ENCODE measurements at places on chromosomes 3 and 15.

DNA sequence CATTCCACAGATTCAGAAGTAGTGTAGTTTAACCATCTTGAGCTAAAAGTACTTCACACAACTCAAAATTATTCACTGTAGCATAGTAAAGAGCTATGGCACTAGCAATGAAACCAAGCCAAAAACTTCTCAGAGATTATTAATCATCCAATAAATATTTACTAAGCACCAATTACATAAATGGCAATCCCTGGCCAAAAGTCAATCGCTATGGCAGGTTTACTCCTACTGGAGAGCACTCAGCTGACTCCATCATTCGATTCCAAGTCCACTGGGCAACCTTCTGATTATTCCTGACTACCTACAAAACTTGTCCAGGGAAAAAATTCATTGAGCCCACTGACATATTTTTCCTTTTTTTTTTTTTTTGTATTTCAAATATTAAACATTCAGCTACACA is 23.9 kb downstream of the ATP13A3 start:
- no peak for DNase-seq

DNA sequence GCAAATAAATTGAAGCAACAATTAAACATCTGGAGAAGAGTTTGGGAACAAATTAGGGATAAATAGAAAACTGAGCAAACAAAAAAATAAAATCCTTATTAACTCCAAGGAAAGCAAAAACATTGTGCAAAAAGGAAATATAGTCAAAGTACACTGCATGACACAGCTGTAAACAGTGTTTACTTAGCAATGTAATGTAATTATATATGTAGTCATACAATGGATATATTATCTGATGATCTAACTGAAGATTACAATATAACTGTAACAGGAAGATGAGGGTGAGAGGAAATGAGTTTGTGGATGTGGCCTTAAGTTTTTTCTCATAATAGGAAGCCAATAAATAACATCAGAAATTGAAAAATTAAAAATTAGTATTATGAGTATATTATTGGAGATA is 42.5 kb downstream of the SCN10A start:
- DNase-seq = no peak

- DNase-seq = no peak
Observed at GRCh38 chr3:143978263-143978631, 6.6 kb downstream of the DIPK2A start.

GRCh38 chr3:85737846-85738245 is 779.1 kb downstream of the CADM2 start:
- no peak for DNase-seq

- no peak for DNase-seq
Observed at GRCh38 chr3:94183551-94183950, 120.7 kb downstream of the NSUN3 start.

- DNase-seq = no peak
Observed at GRCh38 chr3:162540421-162540820, 1043.8 kb downstream of the OTOL1 start.

DNA sequence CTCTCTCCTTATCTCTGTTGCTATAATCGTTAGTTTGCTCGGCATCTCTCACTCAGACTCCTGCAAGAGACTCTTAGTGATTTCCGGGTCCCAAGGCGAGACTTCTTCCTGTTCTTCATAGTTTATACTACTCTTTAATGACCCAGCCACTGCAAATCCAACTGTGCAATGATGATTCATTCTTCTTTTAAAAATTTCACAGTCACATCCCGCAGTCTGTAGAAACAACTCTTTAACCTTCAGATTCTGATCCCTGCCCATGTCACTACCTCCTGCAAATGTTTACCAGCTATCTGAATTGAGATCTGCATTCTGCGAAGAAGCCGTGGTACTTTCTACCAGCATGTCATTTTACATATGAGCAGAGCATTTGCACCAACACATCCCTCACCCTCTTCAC is 2.8 kb upstream of the VGLL3 start:
- DNase-seq = no peak

DNA sequence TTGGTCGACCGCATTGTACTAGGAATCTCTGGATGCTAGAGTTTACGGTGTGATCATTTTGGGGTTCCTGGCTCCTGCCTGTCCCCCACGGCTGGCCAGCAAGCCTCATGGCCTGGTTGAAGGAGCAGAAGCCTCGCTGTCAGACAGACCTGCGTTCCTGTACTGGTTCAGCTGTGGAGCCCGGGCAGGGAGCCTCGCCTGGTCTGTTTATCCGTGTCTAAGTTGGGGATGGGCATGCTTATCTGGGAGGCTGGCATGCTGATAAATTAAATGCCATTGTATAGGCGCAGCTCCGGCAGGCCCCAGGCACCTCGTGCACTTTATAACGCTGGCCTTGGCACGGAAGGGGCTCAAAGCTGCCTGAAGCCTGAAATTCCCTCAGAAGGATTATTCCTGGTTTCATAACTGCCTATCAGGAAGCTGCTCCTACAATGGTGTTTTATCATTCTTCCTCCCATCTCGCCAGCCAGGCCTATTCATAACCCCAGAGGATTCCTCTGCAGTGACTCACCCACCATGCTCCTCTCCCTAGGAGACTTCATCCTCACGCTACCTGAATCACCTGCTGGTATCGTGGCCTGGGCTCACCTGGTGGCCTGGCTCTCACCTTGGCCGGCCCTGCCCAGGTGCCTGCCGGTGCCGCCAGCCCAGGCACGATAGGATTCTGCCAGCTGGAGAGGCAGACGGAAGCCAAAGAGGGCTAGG is 110.9 kb downstream of the ASB7 start:
- no peak for DNase-seq

DNA sequence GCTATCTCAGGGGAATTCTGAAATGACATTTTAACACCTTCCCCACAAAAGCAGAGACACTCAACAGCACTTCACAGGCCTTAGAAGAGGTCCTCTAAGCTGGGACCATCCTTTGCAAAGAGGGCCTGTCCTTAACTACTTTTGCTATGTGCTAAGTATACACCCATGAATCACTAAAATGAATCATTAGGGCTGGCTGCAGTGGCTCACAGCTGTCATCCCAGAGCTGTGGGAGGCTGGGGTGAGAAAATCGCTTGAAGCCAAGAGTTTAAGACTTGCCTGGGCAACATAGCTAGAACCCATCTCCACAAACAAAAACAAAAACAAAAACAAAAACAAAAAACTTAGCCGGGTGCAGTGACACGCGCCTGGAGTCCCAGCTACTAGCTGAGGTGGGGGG is 53.9 kb upstream of the MELTF start:
- no peak for DNase-seq

GRCh38 chr15:65212097-65212496 is 824 bp upstream of the CILP start:
- DNase-seq = no peak

DNA sequence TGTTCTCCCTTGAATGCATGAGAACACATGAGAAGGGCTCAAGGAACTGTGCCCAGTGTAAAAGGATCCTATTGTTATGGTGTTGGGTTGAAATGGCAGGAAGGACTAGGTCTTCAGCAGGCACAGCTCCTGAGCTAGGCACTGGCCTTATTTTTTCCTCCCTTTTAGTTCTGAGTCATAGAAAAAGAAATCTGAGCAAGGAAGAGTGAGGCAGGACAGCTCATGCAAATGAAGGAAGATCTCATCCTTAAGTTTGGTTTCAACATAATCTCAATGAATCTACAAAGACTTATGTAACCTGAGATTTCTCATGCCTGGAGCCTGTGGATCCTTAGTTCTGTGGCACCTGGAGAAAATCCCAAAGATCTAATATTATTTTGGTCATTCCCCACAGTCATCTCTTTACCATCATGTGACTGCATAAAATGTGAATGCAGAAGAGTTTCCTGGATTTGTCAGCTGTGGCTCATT is 188.6 kb upstream of the TBL1XR1 start:
- no peak for DNase-seq

- DNase-seq = no peak
Observed at GRCh38 chr3:31275583-31275982, 257.1 kb upstream of the STT3B start.

GRCh38 chr3:21697707-21698106 is 53.3 kb downstream of the ZNF385D start:
- DNase-seq = no peak

DNA sequence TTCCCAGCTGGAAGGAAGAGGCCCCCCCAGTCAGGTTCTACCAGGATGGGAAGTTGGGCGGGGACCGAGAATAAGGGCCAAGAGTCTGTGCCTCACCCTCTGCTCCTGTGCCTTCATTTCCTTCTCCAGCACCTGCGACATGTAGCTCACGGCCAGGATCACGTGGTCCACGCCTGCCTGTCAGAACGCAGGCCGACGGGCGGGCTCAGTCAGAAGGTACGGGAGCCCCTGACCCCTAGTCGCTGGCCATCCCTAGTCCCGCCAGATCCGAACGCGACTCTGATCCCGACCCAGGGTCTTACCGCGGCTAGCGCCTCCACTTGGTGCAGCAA is 489 bp downstream of the GMPPB start:
- DNase-seq = no peak

Data from renal pelvis (tissue), 12 donors.